ENCODE measurements at places on chromosomes 6 and 20.

DNA sequence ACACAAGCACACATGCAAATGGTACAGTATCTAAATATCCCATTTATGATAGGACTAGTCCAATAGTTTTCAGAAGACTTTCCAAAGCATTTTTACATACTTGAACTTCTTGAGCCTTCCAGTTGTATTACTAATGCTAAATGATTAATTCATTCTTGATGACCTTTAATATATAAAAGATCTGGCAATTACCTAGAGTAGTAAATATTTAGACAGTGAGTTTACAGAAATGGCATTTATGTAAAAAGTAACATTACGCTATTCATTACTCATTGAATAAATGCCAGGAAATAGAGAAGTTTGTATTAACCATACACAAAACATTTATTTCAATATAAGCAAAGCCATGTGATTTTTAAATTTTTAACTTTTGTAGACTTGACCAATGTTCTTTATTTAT lies 158.8 kb downstream of the DST start:
- no peaks in the 10 kb centered on the region for H3K4me1 ChIP-seq
- no peaks in the 10 kb centered on the region for H3K27me3 ChIP-seq
- H3K36me3 ChIP-seq, result peaks cover 66% of the 10 kb centered on the region
- DNase-seq, result no peak

DNA sequence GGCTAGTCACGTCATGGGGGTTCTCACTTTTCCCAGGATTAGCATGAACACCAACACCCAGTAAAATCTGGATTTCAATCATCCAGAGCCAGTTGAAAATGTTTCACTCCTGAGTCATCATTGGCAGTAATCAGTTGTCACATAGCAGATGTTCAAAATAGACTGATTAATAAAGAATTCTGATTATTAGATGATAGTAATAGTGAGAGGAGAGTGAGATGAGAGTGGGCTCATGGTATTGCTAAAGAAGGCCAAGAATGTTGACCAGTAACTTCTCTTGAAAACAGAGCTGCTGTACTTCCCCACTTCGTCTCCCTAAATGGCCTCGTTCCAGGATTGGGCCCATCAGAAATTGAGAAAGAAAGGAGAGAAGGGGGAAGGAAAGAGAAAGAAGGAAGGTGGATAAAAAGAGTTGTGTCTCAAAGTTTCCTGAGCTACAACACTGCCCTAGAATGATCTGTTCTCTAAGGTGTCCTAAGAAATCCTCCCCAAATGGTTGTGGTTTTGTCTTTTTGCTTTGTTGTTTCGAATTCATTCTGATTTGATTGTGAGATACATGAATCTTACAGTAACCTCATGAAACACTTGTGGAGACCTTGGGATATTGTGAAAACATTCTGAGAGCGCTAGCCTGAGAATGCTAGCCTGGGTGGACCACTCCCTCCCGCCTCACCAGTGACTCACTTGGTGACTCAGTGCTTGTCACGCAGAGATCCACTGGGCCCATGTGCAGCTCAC lies 502.2 kb upstream of the JARID2 start:
- no peaks in the 10 kb centered on the region for H3K4me1 ChIP-seq
- no peaks in the 10 kb centered on the region for H3K36me3 ChIP-seq
- DNase-seq, result no peak

DNA sequence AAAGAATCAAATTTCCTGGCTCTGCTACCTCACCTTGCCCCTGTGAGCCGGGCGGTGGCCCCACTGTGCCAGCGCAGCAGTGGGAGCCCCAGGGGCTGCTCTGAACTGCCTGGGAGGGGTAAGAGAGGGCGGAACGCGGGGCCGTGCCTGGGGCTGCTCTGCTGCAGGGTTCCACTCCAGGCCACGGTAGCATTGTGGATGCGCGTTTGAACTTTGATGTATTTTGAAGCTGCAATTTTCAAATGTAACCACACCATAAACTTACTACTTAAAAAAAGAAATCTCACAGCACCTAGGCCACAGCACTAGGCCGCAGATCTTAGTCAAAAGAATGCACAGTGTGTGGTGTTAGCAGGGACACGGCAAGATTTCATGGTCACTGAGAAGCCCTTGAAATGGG lies 57.5 kb downstream of the PRDM1 start:
- no peak overlapping the region for H3K27ac ChIP-seq
- DNase-seq, result no peak
- no peaks in the 10 kb centered on the region for H3K27me3 ChIP-seq

DNA sequence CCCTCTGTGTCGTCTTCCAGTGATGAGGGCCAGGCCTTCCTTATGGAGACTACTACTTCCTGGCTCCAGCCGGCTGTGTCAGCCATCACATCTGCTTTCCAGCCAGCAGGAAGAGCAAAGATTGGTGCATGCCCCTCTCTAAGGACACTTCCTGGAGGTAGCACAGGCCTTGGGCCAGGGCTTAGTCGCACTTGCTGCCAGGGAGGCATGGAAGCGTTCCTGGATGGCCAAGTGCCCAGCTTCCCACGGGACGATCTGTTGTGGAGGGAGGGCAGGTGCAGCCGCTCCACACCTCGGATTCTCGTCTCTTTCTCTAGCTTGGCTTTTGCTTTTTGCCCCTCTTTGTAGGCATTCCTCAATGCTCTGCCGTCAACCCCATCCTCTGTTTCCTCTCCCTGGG lies 11.9 kb downstream of the ERMARD start:
- no peak overlapping the region for H3K4me3 ChIP-seq
- H3K36me3 ChIP-seq, result peaks cover 86% of the 10 kb centered on the region
- H3K27me3 ChIP-seq, result no peaks in the 10 kb centered on the region
- no peak overlapping the region for H3K27ac ChIP-seq
- no peaks in the 10 kb centered on the region for H3K4me1 ChIP-seq
- no peak for DNase-seq

DNA sequence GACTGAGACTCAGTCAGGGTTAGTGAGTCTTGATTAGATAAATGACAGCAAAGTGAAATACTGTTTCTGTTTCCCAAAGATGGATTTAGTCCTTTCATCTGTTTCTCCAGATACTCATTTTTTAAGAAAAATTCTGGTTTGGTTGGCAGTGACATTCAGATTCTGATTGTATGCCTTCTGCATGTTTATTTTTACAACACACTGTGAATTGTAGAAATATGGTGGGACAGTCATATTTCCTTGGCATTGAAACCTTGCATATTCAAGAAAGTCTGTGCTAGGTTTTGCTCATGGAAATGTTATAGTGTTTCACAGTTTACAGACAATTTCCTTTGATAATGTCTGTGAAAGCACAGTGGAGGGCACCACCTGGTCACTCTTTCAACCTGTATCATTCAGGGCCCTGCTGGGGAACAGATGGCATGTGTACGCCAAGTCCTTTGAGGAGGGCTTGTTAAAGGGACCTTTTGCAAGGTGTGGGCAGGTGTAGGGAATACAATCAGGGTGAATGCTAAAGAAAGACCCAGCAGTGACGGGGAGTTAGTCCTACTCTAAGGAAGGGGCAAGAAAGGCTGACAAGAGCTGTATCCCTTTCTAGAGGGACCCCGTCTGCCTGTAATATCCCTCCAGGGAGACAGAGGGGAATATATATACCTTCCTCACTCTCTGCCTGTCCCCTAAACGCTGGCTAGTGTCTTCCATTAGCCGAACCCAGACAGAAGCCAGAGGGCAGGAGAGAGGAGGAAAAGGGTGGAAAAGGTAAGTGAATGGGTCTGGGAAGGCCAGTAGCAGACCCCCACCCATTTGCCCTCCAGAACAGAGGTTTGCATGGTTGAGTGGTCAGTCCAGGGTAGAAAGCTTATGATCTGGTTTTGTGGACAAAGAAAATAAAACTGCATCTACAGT lies 10.2 kb downstream of the PLCB4 start:
- no peak overlapping the region for H3K27ac ChIP-seq
- DNase-seq, result no peak
- H3K4me3 ChIP-seq, result no peak overlapping the region
- H3K36me3 ChIP-seq, result no peaks in the 10 kb centered on the region

- no peak for DNase-seq
- no peak overlapping the region for H3K4me3 ChIP-seq
- H3K4me1 ChIP-seq, result no peaks in the 10 kb centered on the region
- H3K27me3 ChIP-seq, result no peaks in the 10 kb centered on the region
- no peak overlapping the region for H3K27ac ChIP-seq
Measured at GRCh38 chr6:53916804-53917463, 122.1 kb downstream of the LRRC1 start.

- H3K36me3 ChIP-seq, result no peaks in the 10 kb centered on the region
- H3K4me3 ChIP-seq, result no peak overlapping the region
- no peaks in the 10 kb centered on the region for H3K27me3 ChIP-seq
Measured at GRCh38 chr6:145384503-145384902, 350.8 kb downstream of the EPM2A start.

DNA sequence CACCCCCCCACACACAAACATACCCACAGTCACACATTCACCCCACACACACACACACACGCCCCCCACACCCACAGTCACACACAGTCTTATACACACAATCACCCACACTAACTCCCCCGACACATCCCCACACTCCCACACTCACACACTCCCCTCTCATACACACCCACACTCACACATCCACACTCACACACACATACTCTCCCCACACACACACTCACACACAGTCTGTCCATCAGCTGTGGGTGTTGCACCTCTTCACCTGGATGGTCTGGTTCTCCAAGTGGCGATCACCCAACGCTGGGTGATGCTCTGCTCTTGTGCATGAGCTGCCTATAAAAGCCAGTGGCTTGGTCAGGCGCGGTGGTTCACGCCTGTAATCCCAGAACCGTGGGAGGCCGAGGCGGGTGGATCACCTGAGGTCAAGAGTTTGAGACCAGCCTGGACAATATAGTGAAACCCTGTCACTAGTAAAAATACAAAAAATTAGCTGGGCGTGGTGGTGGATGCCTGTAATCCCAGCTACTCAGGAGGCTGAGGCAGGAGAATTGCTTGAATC lies 158.9 kb downstream of the SMOC2 start:
- no peak overlapping the region for H3K4me3 ChIP-seq
- no peaks in the 10 kb centered on the region for H3K4me1 ChIP-seq
- H3K36me3 ChIP-seq, result peaks cover 21% of the 10 kb centered on the region
- DNase-seq, result no peak
- H3K27ac ChIP-seq, result no peak overlapping the region
- no peaks in the 10 kb centered on the region for H3K27me3 ChIP-seq

- no peak overlapping the region for H3K27ac ChIP-seq
- peaks cover 11% of the 10 kb centered on the region for H3K27me3 ChIP-seq
- no peaks in the 10 kb centered on the region for H3K4me1 ChIP-seq
Measured at GRCh38 chr6:100472674-100473073, 8.0 kb upstream of the SIM1 start.

DNA sequence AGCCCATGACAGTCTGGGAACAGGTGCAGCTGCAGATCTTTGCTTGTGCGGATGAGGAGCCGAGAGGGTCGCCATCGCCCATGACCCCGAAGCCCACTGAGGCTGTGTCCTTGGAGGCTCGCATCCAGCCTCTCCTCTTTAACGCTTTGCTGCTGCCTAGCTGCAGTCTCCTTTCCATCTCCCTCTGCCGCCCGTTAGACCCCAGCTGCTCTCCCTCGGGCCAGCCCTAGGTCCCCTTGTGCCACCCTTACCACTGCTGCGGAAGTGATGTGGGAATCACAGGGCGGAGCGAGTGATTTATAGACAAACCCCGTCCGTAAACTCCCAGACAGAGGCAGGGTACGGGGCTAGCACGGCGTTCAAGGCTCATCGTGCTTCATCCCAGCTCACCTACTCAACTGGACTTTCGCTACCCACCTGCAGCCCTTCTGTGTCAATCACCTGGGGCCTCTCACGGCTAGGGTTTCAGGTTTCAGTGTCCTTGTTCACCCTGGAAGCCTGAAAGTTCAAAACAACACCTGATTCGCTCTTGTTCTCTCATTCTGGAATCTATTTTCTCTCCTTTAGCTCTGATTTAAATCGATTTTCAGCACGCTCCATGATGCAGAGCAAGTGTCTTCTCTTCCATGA lies 76.1 kb downstream of the PAX1 start:
- no peak overlapping the region for H3K4me3 ChIP-seq
- DNase-seq, result no peak
- no peaks in the 10 kb centered on the region for H3K4me1 ChIP-seq
- no peaks in the 10 kb centered on the region for H3K27me3 ChIP-seq

DNA sequence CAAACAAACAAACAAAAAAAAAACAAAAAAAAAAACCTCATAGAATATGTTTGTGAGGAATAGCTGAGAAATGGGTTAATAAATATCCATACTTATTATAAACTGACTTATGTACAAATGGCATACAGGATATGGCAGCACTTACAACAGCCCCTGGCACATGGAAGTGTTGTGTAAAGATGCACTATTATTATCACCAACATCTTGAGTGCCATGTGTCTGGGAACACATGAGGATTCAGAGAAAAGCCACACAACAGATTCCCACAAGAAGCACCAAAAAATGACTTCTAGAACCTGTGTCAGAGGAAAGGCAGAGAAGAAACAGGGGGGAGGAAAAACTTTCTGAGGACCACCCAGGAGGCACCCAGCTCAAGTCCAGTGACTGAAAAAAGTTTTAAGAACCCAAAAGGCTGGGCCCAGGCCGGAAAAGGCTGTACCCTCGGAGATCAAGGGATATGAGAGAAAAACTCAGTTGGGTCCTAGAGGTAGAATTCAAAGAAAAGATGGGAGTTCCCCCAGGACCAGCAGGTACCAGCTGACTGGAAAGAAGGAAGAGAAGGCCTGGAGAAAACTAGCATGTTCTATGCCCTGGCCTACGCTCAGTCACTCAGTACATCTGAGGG lies 9.4 kb upstream of the TAF8 start:
- H3K36me3 ChIP-seq, result no peaks in the 10 kb centered on the region
- H3K27ac ChIP-seq, result no peak overlapping the region
- H3K4me3 ChIP-seq, result no peak overlapping the region
- no peaks in the 10 kb centered on the region for H3K27me3 ChIP-seq
- H3K4me1 ChIP-seq, result peaks cover 20% of the 10 kb centered on the region
- DNase-seq, result no peak

DNA sequence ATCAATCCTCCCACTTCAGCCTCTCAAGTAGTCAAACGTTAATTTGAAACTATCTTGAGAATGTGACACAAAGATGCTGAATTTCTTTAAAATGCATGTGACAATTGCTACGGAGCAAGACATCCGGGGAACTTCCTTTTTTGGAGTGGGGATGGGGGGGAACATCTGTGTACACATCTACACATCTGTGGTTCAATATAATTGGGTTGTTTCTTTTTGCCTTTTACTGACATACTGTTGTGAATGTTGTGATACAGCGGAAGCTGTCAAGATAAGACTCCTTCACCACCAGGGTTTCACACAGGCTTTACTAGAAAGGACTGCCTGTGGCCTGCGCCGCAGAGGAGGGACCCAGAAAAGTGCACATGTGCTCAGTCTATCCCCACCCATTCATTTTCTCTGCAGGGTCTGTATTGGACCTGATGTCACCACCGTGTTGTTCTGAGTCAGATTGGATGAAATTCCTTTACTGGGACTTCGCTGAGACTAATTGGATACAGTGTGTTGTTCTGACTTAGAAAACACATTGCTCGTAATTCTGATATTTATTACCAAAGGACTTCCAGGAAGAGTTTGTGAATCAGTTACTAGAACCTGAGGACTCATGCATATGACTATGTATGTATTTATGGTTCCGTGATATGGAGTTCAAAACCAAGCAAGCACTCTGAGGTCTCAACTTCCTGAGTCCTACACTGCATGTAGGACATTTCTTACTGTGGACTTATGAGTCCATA lies 98.7 kb upstream of the SGK1 start:
- no peak overlapping the region for H3K27ac ChIP-seq
- H3K36me3 ChIP-seq, result no peaks in the 10 kb centered on the region
- no peak for DNase-seq
